ENCODE measurements at places on chromosomes 7 and 10.

DNA sequence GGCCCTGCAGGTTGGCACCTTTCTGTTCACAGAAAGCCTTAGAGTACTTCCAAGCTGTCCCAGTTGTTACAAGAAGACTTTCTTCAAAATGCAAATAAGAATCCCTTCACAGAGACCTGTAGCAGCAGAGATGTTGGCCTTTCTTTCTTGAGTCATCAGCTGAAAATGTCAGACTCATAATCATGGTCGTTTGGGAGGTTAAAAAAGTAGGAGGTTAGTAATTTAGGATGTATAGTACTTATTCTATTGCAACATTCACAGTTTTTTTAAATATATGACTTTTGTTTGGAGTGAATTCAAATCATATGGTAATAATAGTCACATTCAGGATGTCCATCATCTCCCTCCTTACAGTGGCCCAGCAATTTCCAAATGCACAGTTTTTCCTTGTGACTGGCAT is 223.9 kb upstream of the GLI3 start:
- no peak for DNase-seq

- no peak for DNase-seq
Observed at GRCh38 chr7:106679153-106679931, 18.4 kb upstream of the CCDC71L start.

DNA sequence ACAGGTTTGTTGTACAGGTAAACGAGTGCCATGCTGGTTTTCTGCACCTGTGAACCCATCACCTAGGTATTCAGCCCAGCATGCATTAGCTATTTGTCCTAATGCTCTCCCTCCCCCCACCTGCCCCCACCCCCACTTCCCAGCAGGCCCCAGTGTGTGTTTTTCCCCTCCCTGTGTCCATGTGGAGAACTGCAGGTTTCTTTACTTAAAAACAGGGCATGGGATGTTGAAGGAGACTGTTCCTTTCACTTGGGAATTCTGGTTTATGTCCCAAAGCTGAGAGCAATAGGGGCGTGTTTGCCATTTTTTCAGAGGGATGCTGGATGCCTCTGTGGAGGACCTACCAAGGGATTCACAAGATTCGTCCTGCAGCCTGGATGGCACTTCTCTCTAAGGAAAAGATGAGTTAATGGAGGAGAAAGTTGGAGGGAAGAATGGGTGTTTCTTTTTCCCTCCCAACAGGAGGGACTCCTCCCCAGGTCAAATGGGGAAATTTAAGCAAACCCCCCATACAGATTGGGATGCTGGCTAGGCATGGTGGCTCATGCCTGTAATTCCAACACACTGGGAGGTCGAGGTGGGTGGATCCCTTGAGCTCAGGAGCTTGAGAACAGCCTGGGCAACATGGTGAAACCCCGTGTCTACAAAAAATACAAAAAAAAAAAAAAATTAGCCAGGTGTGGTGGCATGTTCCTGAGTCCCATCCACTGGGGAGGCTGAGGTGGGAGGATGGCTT is 136.0 kb downstream of the GALNT17 start:
- no peak for DNase-seq

- no peak for DNase-seq
Observed at GRCh38 chr10:78139341-78139740, 105.7 kb downstream of the RPS24 start.

DNA sequence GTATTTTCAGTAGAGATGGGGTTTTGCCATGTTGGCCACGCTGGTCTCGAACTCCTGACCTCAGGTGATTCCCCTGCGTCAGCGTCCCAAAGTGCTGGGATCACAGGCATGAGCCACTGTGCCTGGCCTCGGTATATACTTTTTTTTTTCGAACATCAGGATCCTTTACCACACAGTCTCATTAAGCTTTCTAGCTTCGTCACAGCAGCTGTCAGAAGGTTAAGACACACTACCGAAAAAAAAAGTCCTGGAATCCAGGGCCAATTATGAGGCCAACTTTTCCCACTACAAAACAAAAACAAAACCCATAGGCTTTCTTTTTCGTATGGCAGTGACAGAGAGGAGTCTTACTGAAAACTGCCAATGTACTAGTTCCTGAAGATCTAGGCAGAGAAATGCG is 30.7 kb downstream of the ZC3HC1 start:
- DNase-seq, result no peak

GRCh38 chr7:37488163-37488764 is 39.6 kb upstream of the ELMO1 start:
- DNase-seq, result no peak

- no peak for DNase-seq
Observed at GRCh38 chr10:90417476-90418210, 440.2 kb downstream of the HTR7 start.

GRCh38 chr7:138350701-138351357 is 109.2 kb upstream of the TRIM24 start:
- DNase-seq, result no peak

- DNase-seq, result no peak
Observed at GRCh38 chr10:4685491-4685890, 140.5 kb upstream of the AKR1E2 start.

DNA sequence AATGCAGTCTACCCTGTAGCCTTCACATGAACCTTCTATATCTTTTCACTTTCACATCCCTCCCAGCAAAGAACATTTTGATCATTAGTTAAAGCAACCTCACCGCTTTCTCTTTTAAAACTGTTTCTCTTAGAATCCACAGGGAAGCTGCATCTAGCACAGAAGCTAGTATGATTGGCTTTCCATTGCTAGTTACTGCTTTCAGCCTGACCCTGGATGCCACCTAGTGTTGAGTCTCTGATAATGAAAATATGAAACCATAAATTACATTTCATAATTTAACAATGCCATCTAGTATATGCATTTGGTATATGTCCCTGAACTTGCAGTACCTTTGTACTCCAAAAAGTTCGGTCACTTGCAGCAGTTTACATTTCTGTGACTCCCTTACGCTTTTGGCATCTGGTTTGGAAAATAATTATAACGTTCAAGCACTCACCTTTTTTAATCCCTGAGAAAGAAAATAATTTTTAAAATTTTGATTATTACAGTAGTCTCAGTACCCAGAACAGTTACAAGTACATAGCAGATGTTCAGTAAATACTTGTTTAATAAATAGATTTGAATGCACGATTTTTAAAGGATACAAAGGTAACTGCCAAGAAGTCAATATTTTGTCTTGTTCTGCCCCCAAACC is 22.7 kb downstream of the CISD1 start:
- peak; percentile 53 for DNase-seq

DNA sequence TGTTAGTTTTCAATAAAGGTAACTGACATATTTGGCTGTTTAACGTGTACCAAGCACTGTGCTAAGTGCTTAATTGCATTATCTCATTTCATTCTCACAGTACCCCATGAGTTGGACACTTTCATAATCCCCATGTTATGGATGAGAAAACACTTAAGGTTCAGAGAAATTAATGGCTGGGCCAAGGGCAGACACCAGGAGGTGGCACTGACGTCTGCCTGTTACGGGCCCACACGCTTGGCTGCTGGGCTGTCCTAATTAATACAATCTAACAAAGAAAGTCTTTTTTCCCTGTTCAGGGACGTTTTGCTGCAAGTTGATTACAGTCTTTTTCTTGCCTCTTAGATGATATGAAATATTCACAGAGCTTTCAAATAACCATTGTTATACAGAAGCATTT is 16.1 kb downstream of the DYDC2 start:
- DNase-seq, result no peak

GRCh38 chr7:81410471-81411117 is 359.3 kb downstream of the HGF start:
- DNase-seq, result no peak

DNA sequence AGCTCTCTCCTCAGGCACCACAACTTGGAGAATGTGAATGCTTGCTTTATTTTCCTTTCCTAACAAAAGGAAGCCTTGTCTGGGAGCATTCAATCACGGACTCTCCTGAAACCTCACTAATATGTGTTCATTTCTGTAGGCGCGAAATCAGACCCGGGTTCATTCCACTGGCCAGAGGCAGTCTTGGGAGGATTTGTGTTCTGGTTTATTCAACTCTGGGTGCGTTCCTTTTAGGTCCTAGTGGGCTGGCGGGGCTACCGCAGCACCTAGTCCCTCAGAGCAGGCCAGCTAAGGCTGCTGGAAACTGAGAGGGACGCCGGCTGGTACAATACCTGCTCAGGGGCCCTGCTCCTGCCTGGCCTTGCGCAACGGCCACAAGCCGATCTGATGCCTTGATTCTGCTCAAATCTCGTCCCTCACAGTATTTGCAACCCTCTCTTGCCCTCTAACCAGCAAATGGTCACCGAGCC is 7.5 kb downstream of the HOXA4 start:
- no peak for DNase-seq

GRCh38 chr7:120456699-120457098 is 183.7 kb downstream of the KCND2 start:
- DNase-seq, result no peak

DNA sequence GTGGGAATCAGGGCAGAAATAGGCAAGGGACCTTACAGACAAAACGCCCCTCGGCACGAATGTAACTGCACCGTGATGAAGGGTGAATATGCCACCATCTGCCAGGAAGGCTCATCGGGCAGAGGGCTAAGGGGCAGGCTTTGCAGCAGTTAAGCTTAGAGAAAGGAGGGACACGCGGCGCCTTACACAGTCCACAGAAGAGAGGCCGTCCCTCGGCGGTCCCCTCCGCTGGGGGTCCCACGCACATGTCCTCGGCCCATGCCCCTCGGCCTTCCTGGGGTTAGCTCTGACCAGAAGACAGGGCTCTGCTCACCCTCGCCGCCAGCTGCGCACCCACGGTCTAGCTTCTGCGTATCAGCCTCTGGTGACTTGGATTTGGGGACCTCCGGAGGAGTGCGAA is 141.1 kb downstream of the DYNC2I1 start:
- DNase-seq, result no peak

DNA sequence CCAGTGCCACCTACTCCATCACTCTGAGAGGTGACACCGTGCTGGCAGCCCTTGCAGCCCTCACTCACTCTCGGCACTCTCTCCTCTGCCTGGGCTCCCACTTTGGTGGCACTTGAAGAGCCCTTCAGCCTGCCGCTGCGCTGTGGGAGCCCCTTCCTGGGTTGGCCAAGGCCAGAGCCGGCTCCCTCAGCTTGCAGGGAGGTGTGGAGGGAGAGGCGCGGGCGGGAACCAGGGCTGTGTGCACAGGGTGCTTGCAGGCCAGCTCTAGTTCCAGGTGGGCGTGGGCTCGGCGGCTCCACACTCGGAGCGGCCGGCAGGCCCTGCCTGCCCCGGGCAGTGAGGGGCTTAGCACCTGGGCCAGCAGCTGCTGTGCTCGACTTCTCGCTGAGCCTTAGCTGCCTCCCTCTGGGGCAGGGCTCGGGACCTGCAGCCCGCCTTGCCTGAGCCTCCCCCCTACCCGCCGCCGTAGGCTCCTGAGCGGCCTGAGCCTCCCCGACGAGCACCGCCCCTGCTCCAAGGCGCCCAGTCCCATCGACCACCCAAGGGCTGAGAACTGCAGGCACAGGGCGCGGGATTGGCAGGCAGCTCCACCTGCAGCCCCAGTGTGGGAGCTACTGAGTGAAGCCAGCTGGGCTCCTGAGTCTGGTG is 48.7 kb upstream of the SLC35G1 start:
- no peak for DNase-seq

- no peak for DNase-seq
Observed at GRCh38 chr10:82091413-82091812, 216.4 kb downstream of the NRG3 start.

DNA sequence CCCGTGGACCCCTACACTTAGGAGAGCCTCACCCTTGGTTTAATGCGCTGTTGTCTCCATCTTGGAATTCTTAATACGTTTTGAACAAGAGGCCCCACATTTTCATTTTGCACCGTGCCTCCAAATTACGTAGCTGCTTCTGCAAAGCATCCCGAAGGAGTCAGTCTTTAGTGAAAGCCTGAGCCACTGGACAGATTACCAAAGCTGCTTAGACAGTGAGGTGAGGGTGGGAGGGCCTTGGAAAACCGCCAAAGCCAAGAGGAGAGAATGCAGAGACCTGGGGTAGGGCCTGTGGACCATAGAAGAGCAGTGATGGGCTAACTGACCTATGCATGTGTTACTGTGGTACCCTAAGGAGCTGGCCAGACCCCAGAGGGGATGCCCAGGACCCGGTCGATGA is 4.2 kb upstream of the TCAF1 start:
- DNase-seq, result no peak

DNA sequence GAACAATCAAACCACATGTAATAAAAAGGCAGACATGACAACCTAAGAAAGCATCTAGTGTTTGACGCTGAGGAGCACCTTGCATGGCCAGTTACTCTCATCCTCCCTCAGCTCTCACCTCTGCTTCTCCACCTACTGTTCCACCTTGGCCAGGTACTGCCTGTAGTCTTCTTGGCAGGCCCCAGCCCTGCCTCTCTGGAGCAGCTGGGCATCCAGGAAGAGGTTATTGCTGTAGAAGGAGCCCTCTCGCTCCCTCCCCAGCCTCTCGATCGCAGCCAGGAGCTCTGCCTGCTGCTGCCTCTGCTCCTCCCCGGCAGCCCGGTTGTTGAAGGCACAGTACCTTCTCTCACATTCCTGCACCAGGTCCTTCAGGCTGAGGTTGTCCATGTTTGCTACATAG is 9.7 kb downstream of the GIMAP5 start:
- no peak for DNase-seq

- no peak for DNase-seq
Observed at GRCh38 chr10:85545874-85546273, 820.7 kb downstream of the GRID1 start.

GRCh38 chr7:113444261-113444660 is 325.9 kb upstream of the SMIM30 start:
- no peak for DNase-seq

- peak; percentile 46 for DNase-seq
Observed at GRCh38 chr10:78664929-78665553, 403.7 kb upstream of the ZMIZ1 start.

- DNase-seq, result no peak
Observed at GRCh38 chr7:2869981-2870380, 25.9 kb upstream of the GNA12 start.

GRCh38 chr7:67406976-67407375 is 410.3 kb downstream of the TYW1 start:
- no peak for DNase-seq

DNA sequence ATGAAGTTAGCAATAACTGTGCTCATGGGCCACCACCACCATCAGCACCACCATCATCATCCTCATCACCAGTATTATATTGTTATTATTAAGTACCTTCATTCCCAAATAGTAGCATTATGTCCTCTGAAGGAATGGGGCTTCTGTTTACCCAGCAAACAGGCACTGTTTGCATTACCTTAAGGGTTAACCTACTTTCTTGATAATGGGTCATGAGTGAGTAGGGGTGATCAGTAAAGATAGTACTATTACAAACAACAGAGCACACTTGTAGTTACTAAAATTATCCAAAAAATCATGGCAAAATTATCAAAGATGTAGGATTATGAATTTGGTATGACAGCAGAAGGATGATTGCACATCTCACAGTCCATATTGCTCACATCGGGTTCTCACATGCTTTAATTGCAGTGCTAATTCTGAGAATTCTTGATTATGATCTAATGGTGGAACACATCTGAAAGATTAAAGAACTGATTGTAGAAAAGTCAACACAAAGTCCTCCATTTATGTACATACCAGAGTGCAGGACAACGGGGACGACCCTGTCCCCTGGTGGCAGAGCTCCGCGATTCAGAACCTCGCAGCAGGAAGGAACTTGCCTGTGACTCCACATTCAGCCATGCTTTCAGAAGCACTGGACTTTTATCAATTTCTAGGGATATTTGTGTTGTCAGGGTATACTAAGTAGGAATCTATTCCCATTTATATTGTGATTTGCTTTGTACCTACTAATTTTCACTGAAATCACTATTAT is 31.0 kb downstream of the PDE1C start:
- DNase-seq, result no peak

GRCh38 chr10:122051609-122052385 is 62.8 kb downstream of the TACC2 start:
- no peak for DNase-seq

- no peak for DNase-seq
Observed at GRCh38 chr10:124173298-124173900, 80.0 kb upstream of the CHST15 start.

- DNase-seq, result peak; percentile 90
Observed at GRCh38 chr7:1412322-1413261, 46.7 kb downstream of the MICALL2 start.
